ENCODE measurements at places on chromosomes 12 and 14.

- no peak for DNase-seq
Observed at GRCh38 chr12:64968989-64969819, 144.8 kb downstream of the TBC1D30 start.

- no peak for DNase-seq
Observed at GRCh38 chr12:19128485-19128884, 1.0 kb upstream of the PLEKHA5 start.

- no peak for DNase-seq
Observed at GRCh38 chr14:80152166-80152565, 59.1 kb downstream of the DIO2 start.

- DNase-seq = no peak
Observed at GRCh38 chr14:66099451-66099850, 386.7 kb upstream of the CCDC196 start.

DNA sequence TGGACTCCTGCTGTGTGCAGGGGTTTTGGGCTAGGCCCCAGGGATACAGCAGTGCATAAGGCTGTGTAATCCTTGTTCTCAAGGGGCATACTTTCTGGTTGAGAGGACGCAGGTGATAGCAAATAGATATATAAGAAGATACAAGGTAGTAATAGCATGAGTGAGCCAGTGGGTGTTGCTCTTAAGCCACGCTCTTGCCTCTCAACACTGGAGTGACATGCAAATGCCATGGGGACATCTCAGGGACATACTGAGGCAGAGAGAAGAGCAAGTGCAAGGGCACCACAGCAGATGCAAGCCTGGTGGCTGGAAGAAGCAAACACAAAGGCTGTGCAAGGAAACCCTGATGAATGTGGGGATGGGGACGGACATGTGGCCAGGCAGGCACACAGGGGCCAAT is 223.3 kb downstream of the CHST11 start:
- no peak for DNase-seq

Measured in HS-27A (cell line).